ENCODE measurements at places on chromosomes 6 and 20. TPM values are rescaled to one million over a fixed set of nuclear protein-coding genes. Genes with fewer than 3 reads are reported as not detected.

- no peak overlapping the region for H3K27ac ChIP-seq
- no peak overlapping the region for H3K4me3 ChIP-seq
- no peaks in the 10 kb centered on the region for H3K4me1 ChIP-seq
- no peak for DNase-seq
- no peaks in the 10 kb centered on the region for H3K27me3 ChIP-seq
Measured at GRCh38 chr20:62285722-62286121, 17.1 kb upstream of the ADRM1 start.

- H3K36me3 ChIP-seq: peaks cover 4% of the 10 kb centered on the region
- no peak overlapping the region for H3K4me3 ChIP-seq
- H3K27me3 ChIP-seq: no peaks in the 10 kb centered on the region
- H3K27ac ChIP-seq: no peak overlapping the region
Measured at GRCh38 chr6:56652994-56653393, 10.3 kb upstream of the DST start.

MAP1LC3A gene
- 19.8 TPM for total RNA-seq

DNA sequence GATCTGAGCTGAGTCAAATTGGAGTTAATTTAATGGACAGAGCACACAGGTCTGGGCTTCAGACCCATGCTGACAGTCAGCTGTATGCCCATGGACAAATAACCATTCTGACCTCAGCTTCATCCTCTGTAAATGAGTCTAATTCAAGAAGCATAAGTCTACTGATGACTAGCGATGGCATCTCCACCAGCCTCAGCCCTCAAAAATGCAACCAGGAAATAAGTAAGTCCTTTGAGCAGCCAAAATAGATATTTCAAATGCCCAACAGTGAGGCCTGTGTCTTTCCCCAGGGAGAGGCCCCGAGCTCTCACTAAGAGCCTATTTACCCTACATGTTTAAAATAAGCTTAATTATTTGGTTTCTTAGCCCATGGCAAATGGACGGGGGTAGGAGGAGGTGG, 114.2 kb upstream of the MTHFD1L start:
- H3K27ac ChIP-seq: no peak overlapping the region
- no peaks in the 10 kb centered on the region for H3K27me3 ChIP-seq
- H3K4me3 ChIP-seq: no peak overlapping the region
- DNase-seq: no peak
- H3K36me3 ChIP-seq: no peaks in the 10 kb centered on the region

POU5F1 gene
- total RNA-seq: 141 TPM

- DNase-seq: no peak
- H3K4me3 ChIP-seq: no peak overlapping the region
- no peaks in the 10 kb centered on the region for H3K36me3 ChIP-seq
- no peak overlapping the region for H3K27ac ChIP-seq
Measured at GRCh38 chr6:14995966-14996602, 249.8 kb upstream of the JARID2 start.

DNA sequence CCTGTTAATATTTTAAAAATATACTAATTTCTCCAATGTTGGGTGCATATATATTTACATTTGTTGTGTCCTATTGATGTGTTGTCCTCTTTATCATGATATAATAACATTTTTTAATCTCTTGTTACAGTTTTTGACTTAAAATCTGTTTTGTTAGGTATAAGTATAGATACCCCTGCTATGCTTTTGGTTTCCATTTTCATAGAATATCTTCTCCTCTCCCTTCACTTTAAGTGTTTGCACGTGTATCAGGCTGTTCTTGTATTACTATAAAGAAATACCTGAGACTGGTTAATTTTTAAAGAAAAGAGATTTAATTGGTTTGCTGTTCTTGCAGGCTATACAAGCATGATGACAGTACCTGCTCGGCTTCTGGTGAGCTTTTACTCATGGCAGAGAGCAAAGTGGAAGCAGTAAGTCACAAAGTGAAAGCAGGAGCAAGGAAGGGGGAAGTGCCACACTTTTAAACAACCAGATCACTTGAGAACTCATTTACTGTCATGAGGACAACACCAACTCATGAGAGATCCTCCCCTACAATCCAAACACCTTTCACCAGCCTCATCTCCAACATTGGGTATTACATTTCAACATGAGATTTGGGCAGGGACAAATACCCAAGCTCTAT, 340.5 kb upstream of the SYNCRIP start:
- H3K27me3 ChIP-seq: no peaks in the 10 kb centered on the region
- no peak for DNase-seq
- H3K4me1 ChIP-seq: no peaks in the 10 kb centered on the region
- no peak overlapping the region for H3K27ac ChIP-seq
- no peaks in the 10 kb centered on the region for H3K36me3 ChIP-seq

All from stomach (tissue), 19 donors.